ENCODE measurements at places on chromosomes 3 and 15.

- DNase-seq, result no peak
These were observed 5.0 kb downstream of the PTPN23 start for GRCh38 chr3:47385796-47386195.

DNA sequence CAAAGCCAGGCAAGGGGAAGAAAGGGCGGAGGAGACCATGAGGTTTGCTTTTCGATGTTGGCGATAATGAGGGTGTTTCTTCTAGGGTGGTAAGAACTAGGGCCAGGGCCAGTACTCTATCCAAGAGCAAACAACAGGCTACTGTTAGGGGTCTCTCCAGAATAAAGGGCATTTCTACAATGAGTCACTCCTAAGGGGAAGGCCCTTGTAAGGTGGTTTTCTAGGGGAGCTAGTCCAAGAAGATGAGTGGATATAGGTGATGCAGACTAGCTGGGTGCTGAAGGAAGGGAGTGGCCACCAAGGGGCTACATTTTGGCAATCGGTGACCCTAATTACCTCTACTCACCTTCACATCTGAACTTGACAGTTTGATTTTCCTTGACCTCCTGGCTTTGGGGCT lies 148.5 kb upstream of the HACD2 start:
- no peak for DNase-seq

DNA sequence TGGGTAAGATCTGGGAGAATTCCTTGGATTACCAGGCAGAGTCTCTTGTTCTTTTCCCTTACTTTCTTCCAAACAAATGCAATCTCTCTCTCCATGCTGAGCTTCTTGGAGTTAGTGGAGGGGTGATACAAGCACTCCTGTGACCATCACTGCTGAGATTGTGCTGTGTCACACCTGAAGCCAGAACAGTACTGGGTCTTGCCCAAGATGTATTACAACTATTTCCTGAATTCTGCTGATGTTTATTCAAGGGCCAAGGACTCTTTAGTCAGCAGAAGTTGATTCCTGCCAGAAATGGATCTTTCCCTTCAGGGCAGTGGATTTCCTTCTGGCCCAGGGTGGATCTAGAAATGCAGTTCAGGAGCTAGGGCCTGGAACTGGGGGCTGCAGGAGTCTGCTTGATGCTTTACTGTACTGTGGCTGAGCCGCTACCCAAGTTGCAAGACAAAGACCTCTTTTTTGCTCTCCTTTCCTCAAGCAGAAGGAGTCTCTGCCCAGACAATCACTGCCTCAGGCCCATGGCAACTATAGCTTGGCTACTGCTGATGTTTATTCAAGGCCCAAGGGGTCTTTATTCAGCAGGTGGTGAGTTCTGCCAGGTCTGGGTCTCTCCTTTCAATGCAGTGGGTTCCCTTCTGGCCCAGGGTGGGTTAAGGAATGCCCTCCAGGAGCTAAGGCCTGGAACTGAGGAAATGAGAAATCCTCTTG lies 98.8 kb downstream of the SH3GL3 start:
- no peak for DNase-seq

- DNase-seq, result no peak
These were observed 2.5 kb upstream of the IRAK2 start for GRCh38 chr3:10162185-10162584.

DNA sequence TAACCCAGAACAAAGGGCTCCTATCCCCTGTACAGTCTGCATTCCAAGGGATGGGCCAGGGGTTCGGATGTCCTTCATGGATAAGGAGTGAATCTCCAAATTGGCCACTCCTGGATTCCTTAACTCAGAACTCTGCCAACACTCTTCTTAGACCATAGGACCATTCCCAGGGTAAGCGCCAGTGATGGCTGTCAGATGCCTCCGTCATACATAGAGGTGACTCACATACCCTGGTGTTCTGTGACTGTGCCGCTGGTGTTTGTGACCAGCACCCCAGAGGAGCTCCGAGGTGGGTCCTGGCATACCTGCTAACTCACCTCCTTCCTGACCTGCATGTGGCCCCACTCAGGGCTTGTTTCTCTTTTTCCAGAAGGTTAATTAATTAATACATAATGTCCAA lies 134.7 kb downstream of the KLF13 start:
- DNase-seq, result no peak

GRCh38 chr3:129560911-129561594 lies 18.1 kb downstream of the H1-8 start:
- no peak for DNase-seq

GRCh38 chr15:71532994-71533393 lies 277.4 kb upstream of the NR2E3 start:
- no peak for DNase-seq

- DNase-seq, result no peak
These were observed 400.7 kb downstream of the ROBO1 start for GRCh38 chr3:79367066-79367465.

DNA sequence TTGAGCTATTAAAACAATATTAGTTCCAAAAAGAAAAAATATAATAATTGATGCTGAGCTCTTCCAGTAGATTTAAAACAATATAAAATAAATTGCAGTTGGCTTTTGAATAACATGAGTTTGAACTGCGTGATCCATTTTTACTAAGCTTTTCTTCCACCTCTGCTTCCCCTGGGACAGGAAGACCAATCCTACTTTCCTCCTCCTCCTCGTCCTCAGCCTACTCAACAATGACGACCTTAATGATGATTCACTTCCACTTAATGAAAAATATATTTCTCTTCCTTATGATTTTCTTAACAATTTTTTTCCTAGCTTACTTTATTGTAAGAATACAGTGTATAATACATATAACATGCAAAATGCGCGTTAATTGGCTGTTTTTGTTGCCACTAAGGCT lies 78.9 kb upstream of the THRB start:
- DNase-seq, result no peak

GRCh38 chr15:66780973-66781718 lies 79.1 kb downstream of the SMAD6 start:
- no peak for DNase-seq

DNA sequence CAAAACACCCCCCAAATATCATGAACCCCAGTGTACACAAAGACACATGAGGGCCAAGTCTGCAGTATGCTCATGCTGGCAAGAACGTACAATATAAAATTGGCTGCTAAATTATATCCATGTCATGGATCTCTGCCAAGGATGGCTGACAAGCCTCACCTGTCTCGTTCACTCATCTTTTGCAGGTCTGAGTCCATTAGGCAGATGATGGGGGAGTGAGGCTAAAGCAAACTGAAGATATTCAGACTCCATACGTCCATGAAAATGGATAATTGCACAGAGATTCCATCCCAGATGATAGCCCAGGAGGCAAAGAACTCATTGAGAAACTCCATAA lies 122.3 kb upstream of the PTPRG start:
- DNase-seq, result no peak

- no peak for DNase-seq
These were observed 121.8 kb upstream of the CHL1 start for GRCh38 chr3:74676-75243.

GRCh38 chr15:32990071-32990470 lies 204.4 kb downstream of the FMN1 start:
- no peak for DNase-seq

- DNase-seq, result no peak
These were observed 170.1 kb upstream of the ONECUT1 start for GRCh38 chr15:52960283-52960682.

GRCh38 chr15:80026754-80027153 lies 32.7 kb upstream of the ZFAND6 start:
- no peak for DNase-seq

DNA sequence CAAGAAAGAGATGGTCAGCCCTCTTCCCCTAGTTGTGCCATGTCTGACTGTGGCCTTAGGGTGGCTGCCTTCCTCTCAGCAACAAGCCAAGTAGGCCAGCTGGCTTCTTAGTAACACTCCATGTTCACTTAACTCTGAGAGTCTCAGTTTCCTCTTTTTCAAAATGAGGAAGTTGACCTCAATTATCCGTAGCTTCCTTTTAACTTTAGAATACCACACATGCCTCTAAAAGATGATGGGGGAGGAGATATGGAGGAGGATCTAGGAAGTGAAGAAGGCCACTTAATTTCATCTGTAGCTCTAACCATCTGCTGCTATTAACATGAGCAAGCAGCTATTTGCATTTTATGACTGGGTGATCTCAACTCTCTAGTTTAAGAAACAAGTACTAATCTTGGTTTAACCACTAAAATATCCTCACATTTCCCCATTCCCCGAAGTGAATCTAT lies 32.9 kb downstream of the CD200R1L start:
- DNase-seq, result no peak

- DNase-seq, result no peak
These were observed 81.5 kb downstream of the TJP1 start for GRCh38 chr15:29740692-29741311.

DNA sequence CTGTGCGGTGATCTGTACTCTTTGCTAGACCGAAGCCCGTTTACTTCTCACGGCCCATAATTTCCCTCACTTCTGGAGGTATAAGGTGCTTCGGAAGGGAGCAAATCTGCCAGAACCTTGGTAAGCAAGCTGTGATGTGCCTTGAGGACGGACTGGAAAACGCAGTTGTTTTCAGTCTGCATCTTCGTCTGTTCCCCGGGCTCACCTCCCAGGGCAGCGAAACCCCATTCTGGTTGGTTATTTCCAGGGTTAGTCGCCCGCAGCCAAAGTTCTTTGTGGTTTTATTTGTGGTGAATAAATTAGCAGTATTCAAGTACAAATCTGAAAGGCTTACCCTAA lies 401 bp downstream of the RAMAC start:
- peak; percentile 6 for DNase-seq

- no peak for DNase-seq
These were observed 20.2 kb downstream of the USF3 start for GRCh38 chr3:113676261-113676660.

- no peak for DNase-seq
These were observed 2.3 kb downstream of the FBXL22 start for GRCh38 chr15:63599401-63600000.

- no peak for DNase-seq
These were observed 344 bp downstream of the LINS1 start for GRCh38 chr15:100601617-100602063.

DNA sequence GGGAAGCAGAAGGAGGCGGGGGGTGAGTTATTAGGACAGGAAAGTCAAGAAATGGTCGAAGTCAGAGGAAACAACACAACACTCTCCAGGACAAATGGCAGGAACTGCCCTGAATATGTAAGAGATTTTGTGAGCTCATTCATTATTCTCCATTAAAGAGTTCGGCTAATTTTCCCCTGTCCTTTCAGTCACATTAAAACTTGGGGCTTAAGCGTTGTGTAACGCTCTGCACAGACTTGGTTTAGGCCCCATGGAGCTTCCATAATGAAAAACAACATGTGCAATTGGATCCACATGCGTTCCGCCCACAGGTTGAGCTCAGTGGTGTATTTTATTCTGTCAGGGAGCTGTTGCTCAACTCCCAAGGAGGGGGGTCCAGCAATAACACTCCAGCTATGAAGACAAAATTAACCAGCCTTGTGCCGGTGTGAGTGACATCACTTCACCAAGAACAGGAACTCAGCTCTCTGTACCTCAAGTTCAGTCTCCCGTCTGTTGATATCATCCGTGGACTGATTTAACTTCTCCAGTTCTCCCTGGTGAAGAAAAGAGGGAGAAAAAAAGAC lies 2.3 kb downstream of the SH3BP5 start:
- no peak for DNase-seq

GRCh38 chr3:16945330-16945729 lies 60.6 kb downstream of the PLCL2 start:
- no peak for DNase-seq

DNA sequence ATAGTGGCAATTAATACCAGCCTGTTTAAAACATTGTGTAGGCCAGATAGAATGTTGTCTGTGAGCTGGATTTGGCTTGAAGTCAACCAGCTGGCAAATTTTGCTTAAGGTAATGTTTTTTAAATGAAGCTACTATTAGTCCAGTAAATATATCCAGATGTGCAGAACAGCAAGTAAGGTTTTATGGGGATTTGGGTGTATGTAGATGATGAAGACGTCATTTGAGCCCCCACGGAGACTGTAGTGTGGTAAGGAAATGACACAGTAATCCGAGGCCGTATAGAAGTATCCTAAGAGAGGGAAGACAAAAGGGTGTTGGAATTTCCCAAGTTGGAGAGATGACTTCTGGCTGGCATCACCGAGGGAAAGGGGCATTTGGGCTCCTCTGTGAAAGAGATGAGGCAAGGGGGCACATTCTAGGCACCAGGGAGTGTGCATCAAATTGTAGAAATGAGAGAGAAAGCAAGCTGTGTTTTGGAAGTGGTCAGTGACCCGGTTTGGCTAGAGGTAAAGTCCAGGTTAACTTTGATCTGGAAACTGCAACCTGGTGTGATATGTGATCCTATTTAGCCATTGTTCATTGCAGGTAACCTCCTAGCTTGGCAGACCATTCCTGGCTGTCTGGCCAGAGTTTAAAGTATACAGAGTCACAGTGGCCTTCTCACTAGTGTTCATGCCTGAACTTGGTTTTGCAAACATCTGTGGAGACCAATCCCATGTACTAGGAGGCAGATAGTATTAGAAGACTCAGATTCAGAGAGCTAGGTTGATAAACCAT lies 104.2 kb downstream of the ITPR1 start:
- no peak for DNase-seq

Data from T follicular helper cell (primary cell).